ENCODE measurements at places on chromosomes 11 and 22.

- DNase-seq, result no peak
These were observed 13.6 kb upstream of the TTLL12 start for GRCh38 chr22:43200555-43200954.

DNA sequence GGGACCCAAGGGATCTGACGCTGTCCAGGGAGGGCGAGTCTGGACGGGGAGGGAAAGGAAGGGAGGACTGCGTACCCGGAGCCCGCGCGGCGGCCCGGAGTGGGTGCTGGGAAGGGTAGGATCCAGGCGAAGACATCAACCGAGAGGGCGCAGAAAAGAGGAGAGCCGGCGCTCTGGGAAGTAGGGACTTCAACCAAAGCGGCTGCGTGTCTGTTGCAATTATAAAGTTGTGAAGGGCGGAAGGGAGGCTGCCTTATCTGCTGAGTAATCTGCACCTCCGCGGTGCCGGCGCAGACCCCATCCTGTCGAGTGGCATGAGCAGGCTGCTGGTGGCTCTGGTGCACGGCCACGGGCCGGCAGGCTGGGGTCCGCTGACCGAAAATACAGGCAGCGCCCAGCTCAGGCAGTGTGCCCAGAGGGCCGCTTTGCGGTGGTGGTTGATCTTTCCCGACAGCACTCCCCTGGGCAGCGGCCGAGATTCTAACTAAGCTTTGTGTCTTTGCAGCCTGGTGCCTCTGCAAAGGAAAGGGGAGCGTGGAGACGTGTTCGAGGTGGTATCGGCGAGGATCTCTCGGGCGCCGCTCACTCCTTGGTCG, 978 bp downstream of the C11orf87 start:
- DNase-seq, result no peak

DNA sequence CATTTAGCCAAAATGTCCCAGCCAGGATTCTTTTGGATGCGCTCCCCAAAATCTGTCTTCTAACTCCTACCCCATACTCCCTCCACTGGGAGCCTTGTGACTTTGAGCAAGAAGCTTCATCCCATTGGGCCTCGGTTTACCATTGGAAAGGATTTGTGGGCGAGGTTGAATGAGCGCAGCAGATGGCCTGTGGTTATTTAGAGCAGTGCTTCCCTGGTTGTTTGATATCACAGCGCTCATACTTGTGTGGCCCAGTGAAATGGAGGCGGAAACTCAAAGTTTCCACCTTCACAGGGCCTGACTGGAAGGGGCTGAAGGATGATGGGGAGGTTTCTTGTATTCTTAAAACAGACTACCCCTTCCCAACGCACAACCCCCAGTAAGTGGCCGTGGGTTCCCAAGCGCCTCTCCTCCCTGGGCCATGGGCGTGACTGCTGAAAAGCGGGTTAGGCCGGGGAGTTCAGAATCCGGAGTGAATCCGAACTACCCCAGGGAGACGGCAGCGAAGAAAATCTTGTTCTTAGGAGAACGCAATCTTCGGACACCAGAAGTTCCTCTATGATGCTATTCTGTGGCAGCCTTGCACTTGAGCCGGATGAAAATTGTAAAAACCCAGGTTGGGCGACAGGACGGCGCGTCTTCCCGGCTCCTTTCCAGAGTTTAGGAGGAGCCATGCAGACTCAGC, 1.2 kb upstream of the ATF4 start:
- no peak for DNase-seq

DNA sequence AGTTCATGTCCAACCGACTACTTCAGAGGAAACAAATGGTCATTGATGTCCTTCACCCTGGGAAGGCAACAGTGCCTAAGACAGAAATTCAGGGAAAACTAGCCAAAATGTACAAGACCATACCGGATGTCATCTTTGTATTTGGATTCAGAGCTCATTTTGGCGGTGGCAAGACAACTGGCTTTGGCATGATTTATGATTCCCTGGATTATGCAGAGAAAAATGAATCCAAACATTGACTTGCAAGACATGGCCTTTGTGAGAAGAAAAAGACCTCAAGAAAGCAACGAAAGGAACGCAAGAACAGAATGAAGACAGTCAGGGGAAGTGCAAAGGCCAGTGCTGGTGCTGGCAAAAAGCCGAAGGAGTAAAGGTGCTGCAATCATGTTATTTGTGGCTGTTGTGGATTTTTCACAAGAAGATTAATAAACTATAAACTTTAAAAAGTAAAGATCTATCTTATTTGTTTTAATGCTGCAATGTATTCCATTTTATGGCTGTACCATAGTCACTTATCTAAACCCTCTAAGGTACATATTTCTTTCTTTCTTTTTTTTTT, 20.1 kb upstream of the HIPK3 start:
- DNase-seq, result no peak

GRCh38 chr22:47690586-47690985, 928.1 kb downstream of the TBC1D22A start:
- no peak for DNase-seq

GRCh38 chr11:61195719-61196118, 7.6 kb upstream of the PGA3 start:
- no peak for DNase-seq

DNA sequence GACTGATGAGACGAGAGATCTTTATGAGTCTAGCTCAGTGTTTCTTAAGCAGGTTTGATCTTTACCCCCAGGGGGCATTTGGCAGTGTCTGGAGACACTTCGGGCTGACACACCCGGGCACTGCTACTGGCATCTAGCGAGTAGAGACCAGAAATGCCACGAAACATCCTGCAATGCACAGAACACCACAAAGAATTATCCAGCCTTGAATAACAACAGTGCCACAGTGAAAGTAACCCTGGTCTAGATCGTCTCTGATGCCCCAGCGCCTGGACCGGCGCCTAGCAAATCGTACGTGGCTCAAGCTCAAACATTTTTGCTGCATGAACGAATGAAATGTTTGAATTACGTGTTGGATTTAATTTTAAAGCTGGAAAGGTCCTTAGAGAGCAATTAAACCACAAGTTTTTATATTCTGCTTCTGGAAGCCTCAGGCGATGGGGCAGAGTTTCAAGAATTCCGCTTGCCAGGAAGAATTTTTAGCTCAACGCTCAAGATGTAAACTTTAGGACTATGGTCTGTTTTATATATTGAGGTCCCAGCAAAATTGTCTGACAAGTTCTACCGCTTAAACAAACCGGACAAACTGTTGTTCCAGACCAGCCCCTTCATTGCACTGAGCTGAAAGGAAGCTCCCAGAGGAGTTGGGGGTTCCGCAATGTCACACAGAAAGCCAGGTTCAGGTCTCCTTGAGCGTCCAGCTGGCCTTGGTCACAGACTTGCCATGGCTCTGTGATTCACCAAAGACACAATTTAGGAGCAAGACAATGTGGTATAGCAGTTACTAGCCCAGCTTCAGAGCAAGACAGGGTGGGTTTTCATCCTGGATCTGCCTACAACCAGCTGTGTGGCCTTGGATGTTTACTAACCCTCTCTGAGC, 44.2 kb upstream of the SMTN start:
- DNase-seq, result no peak

DNA sequence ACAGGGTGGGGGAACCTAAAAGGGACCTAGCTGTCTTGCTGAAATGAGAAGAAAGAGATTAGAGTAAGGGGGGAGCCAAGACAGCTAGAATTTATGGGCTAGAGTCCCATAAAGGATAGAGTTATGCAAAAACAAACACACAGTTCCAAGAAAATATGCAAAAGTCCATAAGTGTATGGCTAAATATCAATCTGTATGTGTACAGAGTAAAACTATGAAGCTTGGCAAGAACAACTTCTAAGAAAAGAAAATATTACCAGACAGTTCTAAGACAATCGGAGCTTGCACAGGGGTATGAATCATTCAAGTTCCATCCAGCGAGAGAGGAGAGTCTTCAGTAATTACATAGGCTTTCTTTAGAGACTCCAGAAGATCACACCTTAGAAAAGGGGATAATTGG, 41.8 kb downstream of the GDPD4 start:
- no peak for DNase-seq

GRCh38 chr22:28883917-28884746, 760 bp downstream of the ZNRF3 start:
- DNase-seq, result no peak

DNA sequence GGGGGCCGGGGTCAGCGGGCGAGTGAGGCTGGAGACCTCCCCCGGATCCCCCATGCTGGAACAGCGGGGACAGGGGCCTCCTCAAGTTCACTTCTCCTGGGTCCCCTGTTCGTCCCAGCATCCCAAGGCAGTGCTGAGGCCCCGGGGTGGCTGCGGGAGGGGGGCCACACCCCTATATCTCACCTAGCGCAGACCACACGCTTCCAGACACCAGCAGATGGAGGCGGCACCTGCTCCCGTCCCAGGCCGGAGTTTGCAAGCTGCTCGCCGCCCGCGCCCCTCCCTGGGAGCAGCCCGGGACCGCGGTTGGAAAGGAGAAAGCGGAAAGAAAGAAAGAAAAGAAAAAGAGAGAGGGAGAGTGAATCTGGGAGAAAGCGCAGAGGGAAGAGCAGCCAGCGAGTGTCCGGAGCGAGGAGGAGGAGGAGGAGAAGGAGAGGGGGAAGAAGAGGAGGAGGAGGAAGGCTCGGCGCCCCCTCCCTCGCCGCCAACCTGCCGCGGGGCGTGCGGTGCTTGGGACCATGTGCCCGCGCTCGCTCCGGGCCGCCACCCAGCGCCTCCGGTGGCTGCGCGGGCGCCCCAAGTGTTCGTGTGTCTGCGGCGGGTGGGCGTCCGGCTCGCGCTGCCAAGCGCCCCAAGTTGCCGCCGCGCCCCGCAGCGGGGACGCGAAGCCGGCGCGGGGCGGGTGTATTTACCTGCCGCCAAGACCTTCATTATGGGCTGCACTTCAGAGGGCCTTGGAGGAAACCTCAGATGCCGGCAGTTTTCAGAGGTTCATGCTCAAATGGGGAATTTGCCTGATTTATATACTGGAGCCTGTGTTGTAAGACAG, at the start of gene LIF:
Gene LIF, minus strand, starts transcription at position 775 of the 829 bp plus-strand sequence. Its CDS starts 64 bp downstream, at position 711.
- DNase-seq, result no peak

- DNase-seq, result no peak
These were observed 565.1 kb upstream of the CCDC179 start for GRCh38 chr11:23425381-23425780.

DNA sequence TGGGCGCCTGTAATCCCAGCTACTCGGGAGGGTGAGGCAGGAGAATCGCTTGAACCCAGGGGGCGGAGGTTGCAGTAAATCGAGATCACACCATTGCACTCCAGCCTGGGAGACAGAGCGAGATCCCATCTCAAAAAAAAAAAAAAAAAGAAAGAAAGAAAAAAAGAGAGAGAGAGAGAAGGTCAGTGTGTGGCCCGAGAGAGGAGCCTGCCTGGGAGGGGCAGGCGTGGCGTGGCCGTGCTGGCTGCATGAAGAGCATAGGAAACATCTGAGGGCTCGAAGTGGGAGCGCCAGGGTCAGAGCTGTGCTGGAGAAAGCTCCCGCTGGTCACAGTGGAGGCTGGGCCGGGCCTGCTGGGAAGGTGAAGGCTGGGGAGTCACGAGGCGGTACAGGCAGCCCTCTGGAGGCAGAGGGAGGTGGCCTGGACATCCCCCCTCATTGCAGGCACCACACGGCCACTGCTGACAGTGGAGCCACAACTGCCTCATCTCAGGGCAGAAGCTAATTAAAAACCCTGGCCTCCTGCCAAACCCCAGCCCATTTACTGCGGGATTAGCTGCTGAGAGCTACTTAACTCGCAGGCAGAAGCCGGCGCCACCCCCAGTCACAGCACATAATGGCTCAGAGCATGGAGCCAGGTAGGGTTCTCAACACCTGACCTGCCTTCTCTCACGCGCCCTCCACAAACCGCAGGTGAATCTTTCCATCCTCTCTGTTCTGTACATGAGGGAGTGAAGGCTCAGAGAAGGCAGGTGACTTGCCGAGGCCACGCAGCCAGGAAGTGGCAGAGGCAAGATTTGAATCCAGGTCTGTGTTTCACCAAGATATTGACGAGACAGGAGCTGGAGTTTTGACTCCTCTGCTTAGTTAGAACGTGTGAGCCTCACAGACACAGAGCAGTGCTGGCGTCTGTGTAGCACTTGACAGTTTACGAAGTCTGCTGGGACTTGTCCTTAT, 32.6 kb downstream of the NFAM1 start:
- no peak for DNase-seq

DNA sequence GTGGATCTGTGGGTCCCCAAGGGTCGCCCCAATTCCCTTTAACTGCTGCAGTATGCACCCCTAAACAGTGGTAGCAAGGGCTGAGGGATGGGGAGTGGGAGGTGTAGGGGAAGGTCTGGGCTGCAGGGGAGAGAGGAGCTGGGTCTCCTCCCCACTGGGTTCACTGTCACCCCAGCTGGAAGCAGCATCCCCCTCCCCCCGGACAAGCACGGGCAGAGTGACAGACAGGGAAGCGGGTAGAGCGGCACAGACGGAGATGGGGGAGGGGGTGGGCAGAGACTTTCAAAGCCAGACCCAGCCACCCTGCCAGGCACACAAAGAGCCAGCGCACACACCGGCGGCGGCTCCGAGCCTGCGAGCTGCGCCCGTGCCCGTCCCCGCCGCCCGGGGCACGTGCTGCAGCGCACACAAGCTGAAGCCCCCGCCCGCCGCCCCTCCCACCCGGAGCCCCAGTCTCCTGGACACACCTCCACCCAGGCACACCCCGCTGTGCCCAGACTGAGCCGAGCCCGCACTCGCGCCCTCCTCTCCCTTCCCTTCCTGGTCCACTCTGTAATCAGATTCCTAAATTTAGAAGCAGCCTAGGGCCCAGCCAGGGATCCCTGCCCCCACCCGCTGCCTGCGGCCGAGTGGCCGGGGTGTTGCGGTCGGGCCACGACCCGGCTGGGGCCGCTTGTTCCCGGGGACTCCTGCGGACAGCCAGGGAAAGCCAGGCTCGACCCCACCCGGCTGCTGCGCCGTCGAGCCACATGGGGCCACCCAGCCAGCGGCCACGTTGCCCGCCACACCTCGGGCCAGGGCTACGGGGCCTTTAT, 935 bp upstream of the RCOR2 start:
- DNase-seq, result no peak

DNA sequence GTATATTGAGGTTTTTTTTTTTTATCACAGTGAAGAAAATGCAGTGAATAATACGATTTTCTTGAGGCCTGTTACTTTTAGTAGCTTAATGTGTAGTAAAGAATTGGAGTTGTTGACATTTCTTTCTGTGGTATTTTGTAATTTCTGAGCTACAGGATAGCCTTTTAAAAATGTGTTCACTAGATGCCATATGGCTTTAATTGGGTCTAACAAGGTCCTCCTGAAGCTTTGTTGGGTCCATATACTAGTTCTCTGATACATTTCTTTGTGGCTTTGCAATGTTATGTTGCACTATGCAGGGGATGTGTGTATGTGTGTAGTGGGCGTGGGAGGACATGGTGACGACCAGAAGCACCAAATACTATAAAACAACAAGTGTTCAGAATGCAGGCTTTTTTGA, 25.1 kb downstream of the FBXO7 start:
- DNase-seq, result no peak

DNA sequence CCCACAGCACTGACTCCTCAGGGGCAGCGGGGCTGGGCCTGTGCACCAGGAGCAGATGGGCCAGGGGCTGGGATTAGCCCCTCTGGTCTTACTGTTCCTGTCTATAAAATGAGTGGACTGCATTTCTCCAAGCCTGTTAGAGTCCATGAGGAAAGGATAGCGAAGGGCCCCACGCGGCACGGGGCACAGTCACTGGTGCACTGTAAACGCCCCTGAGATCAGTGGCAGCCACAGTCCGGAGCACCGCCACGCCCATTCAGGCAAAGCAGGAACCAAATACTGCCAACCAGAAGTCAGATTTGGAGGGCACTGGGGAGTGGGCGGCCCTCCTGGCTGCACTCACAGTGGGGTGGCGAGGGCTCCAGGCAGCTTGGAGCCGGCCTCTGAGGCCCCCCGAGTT, 387.5 kb downstream of the TBC1D22A start:
- no peak for DNase-seq

All from activated CD8-positive, alpha-beta memory T cell treated with anti-CD3 and anti-CD28 coated beads for 1 hour (primary cell).